ENCODE measurements at places on chromosomes 3 and 15.

- H3K36me3 ChIP-seq, result peaks cover 5% of the 10 kb centered on the region
- no peak for DNase-seq
- no peak overlapping the region for H3K4me3 ChIP-seq
- peaks cover 38% of the 10 kb centered on the region for H3K4me1 ChIP-seq
Observed at GRCh38 chr15:35107122-35107521, 22.0 kb upstream of the NANOGP8 start.

DNA sequence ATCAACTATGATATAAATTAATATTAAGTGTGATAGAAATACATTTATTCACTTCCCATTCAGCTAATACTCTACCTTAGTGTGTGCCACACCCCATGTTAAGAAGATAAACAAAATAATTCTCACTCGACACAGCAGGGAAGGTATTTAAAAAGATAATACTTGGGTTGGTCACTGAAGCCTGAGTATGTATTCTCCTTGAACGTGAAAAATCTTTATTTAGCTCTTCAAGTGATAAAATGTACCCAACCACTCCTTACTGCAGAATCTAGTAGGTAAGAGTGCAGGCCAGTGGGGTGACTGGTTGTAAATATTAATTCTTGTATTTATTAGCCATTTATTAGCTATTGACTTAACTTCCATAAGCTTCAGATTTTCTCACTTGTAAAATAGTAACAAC lies 372.7 kb upstream of the THBS1 start:
- H3K27ac ChIP-seq, result no peak overlapping the region
- peaks cover 2% of the 10 kb centered on the region for H3K36me3 ChIP-seq
- no peaks in the 10 kb centered on the region for H3K27me3 ChIP-seq
- no peak overlapping the region for H3K4me3 ChIP-seq
- no peak for DNase-seq

GRCh38 chr3:62143843-62144450 lies 229.4 kb downstream of the FEZF2 start:
- H3K27me3 ChIP-seq, result no peaks in the 10 kb centered on the region
- no peak for DNase-seq
- H3K4me3 ChIP-seq, result no peak overlapping the region

GRCh38 chr15:80679167-80679803 lies 15.8 kb upstream of the ABHD17C start:
- no peaks in the 10 kb centered on the region for H3K36me3 ChIP-seq
- H3K27ac ChIP-seq, result peak overlapping the region; percentile 59
- no peak for DNase-seq
- no peak overlapping the region for H3K4me3 ChIP-seq
- H3K27me3 ChIP-seq, result no peaks in the 10 kb centered on the region
